Stimulated activated CD4-positive, alpha-beta T cell treated with anti-CD3 and anti-CD28 coated beads, Interleukin-4, amount 100 ng/mL, for 48 hours (primary cell): ENCODE measurements at places on chromosomes 13 and 19.

- no peak for DNase-seq
Observed at GRCh38 chr13:66265371-66265770, 964.8 kb downstream of the PCDH9 start.

DNA sequence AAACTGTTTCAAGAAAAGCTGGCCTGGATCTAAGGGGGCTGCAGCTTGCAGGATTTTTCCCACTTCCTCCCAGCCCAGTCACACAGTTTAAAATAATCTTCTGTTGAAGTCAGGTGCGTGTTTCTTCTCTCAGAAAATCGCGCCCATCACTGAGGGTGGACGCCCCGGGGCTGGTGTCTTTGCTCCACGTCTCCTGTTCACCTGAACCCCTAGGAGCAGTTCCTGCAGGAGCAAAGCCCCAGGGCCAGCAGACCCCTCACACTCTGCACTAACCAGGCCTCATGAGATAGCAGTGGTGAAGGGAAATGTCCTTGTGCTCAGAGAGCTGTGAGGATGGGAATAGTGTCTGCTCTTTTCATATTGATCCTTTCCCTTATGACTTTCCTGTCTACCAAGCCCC is 920 bp upstream of the SIGLEC7 start:
- DNase-seq: no peak

DNA sequence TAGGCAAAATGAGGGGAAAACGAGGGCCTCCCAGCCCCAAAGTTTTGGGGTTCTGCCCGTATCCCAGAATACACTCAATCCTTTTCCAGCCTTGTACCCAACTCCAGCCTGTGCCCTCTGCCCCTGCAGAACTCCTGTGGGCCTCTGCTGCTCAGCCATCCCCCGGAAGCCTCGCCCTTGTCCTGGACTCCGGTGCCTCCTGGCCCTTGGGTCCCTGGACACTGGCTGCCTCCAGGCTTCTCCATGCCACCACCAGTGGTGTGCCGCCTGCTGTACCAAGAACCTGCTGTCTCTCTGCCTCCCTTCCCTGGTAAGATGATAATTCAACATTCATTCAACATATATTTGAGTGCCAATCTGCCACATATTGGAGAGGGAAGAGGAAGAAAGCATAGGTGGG is 3.8 kb downstream of the DMRTC2 start:
- DNase-seq: no peak

GRCh38 chr13:50209631-50210030 is 194.4 kb downstream of the KCNRG start:
- no peak for DNase-seq

DNA sequence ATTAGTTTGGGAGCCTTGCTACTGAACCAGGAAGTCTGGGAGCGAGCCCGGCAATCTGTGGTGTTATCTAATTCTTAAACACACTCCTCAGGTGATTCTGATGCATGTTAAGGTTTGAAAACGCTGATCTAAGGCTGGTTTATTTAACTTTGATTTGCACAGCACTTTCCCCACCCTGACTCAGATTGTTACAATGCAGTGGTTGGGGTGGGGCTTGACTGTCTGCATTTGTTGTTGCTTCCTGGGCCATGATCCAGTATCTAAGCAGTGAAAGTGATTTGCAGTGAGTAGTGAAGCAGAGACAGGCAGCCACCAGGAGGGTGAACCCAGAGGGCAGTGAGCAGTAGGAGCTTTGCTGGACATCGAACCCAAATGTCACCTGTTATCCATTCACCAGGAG is 81.6 kb upstream of the ARGLU1 start:
- DNase-seq: no peak

DNA sequence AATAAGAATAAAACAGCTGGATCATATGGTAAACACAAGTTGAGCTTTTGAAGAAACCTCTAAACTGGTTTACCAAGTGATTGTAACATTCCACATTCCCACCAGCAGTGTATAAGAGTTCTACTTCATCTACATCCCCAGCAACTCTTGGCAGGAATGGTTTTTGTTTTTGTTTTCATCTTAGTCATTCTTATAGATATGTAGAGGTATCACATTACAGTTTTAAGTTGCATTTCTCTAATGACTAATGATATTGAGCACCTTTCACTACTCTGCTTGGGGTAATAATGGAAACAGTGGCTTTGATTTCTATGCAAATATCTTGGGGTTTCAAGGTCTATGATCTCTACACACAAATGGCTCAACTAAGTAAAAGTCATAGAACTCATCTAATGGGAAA is 614.5 kb downstream of the TBC1D4 start:
- DNase-seq: no peak

DNA sequence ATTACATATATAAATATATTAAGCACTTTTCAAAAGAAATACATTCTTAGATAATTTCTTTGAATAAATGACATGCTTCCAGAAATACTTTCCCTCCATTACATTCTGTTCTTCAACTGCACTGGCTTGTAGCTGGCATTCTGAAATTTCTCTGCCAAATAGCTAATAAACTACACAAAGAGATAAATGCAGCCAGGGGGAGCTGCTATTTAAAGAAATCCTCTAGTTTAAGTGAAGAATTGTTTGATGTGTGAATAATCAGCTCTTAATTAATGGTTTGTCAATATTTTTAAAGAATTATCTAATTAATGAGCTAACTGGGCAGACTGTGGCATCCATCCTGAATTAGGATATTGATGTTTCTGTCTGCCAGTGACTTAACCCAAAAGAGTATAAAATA is 30.7 kb downstream of the SLC7A1 start:
- no peak for DNase-seq

- no peak for DNase-seq
Observed at GRCh38 chr19:48631225-48631624, 6.0 kb downstream of the DBP start.

DNA sequence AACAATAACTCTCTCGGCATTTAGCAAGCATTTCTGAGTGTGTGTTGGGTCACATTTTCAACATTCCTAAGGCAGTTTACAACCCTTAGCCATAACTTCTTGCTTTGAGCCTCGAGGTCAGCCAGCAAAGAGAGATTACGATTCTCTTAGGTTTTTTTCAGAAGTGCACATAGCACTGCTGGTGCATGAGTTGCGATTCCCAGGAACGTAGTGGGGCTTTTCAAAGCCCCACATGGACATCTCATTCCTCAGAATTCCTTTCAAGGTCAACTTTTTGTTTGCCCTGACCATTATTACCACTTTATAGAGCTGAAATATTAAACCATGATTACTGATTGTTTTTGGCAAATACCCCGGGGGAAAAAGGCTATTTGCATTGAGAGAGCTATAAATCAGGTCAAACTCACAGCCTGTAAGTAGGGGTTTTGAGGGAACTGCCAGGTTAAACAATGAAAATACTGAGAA is 705.3 kb downstream of the GPC5 start:
- DNase-seq: no peak

DNA sequence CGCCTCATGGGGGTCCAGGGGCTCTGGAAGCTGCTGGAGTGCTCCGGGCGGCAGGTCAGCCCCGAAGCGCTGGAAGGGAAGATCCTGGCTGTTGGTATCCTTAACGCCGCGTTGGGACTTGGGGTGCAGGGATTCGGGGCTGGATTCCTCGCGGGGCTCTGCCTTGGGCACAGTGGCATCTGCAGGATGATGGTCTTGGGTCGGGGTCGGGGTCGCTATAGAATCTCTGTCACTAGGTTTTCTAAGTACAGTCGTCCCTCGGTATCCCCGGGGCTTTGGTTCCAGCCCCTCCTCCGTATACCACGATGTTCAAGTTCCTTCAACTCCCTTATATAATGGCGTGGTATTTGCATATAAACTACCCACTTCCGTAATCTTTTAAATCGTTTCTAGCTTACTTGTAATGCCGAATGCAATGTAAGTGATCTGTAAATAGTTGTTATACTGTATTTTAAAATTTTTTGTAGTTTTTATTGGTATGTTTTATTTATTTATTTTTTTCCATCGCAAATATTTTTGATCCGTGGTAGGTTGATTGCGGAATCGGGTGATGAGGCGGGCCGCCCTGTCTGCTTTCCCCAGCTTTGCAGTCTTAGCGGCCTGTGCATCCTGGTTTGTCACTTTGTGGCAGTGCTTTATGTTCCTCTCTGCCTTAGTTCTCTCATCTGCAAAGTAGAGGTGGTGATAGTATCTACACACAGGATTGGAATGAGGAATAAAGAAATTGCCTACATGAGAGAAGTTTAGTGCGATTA is 606 bp downstream of the ERCC5 start:
- DNase-seq: peak; percentile 28

DNA sequence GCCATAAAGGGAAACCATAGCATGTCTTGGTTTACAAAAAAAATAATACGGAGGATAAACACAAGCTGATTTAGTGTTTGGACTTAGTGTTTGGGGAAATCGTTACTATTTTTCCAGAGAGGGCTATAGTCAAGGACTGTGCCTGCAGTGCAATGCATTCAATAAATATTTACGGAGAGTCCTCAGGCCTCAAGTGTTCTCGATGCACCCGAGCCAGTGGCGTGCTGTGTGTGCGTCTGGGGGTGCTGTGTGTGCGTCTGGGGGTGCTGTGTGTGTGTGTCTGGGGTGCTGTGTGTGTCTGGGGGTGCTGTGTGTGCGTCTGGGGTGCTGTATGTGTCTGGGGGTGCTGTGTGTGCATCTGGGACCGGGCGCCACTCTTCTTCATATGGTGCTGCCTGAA is 71.7 kb upstream of the GTF3A start:
- no peak for DNase-seq

DNA sequence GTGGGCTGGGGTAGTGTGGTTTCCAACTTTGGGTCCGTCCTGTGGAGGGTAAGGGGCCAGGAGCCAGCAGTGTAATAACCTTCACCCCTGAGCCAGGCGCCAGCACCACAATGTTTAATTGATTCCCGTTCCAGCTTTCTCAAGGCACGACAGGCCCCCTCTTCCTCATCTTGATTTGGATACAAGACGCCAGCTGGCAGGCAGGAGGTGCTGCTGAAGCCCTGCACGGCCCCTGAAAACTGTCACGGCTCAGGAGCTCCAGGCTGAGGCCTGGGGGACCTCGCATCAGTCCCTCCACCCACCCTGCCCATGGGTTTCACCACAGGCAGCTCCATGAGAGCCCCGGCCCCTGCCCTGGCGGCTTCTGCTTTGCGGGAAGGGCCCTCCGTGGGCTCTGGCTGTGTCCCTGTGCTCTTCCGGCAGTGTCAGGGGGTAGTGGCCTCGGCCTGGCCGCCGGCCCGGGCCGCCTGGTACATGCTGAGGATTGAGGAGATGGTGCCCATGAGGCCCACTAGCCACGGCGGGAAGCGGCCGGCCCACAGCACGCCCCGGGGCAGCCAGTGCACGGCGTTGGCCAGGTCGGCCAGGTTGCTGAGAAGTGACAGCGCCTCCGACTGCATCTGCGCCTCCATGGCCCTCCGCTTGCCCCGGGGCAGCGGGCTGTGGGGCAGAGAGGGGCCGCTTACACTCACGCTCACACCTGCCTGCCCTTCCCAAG is 11.9 kb downstream of the PEX11G start:
- DNase-seq: no peak

- no peak for DNase-seq
Observed at GRCh38 chr13:23144431-23144830, 36.3 kb upstream of the SGCG start.

DNA sequence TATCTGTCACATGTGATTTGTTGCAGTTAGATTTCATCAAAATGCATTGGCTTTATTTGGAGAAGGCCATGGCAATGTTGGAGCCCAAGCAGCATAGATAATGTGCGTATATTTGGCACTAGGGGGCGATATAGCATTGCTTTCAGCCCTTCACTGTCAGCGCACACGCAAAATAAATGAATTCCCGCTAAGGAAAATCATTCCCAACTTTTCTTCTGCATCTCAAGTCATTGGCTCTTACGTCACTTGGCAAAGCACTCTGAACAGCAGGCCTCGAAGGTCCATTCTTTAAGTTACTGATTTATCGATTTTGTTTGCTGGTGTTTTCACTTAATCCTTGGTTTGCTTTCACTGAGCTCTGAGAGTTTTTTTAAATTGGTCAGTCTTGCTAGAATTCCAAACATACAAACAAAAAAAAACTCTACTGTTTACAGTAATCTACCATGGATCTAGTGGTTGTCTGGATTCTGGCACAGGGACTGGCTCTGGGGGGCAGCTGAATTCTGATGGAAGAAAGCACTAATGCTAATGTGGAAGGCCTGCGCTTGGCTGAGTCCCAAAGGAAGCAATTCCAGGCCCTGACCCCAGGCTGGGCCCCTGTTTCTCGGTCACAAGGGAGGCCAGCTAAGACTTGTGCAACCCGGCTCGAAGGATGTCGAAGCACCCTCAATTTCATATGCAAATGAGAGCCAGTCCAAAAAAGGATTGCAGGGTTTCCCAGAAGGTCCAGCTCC is 97.7 kb upstream of the IPO5 start:
- DNase-seq: no peak

GRCh38 chr13:49346460-49346859 is 97.4 kb downstream of the CAB39L start:
- no peak for DNase-seq

GRCh38 chr13:114032126-114032799 is 58.4 kb upstream of the C13orf46 start:
- DNase-seq: no peak

- DNase-seq: peak; percentile 28
Observed at GRCh38 chr13:97344265-97345175, 89.4 kb upstream of the RAP2A start.

DNA sequence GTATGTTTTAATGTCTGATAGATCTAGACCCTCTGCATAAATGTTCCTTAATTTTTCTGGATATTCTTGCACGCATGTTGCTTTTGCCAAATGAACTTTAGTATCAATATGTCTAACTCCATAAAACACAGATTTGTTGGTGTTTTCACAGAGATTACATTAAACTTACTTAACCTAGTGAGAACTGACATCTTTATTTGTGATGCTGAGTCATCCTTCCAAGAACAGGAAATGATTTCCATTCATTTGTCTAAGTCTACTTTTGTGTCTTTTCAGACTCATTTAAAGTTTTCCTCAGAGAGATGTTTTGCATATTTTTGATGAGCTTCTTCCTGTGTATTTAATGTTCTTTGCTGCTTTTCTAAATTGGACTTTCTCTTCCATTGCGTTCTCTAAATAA is 184.0 kb downstream of the SLC7A1 start:
- no peak for DNase-seq

- DNase-seq: no peak
Observed at GRCh38 chr19:51200071-51200666, 24.7 kb upstream of the CD33 start.

- no peak for DNase-seq
Observed at GRCh38 chr13:113428469-113428865, 24.8 kb downstream of the ADPRHL1 start.

DNA sequence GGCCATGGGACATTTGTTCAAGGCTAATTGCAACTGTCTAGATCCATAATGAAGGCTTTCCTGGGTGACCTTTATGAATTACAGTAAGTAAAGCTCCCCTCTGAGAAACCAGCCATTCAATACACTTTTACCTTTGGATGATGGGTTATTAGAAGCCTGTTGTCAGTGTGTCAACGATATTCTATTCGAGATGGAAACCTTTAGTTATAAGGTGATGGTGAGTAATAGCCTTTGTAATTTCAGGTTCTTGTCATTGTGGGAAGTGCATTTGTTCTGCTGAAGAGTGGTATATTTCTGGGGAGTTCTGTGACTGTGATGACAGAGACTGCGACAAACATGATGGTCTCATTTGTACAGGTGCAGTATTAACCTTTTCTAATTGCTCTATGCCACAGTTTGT is 261.7 kb downstream of the ITGBL1 start:
- DNase-seq: no peak

DNA sequence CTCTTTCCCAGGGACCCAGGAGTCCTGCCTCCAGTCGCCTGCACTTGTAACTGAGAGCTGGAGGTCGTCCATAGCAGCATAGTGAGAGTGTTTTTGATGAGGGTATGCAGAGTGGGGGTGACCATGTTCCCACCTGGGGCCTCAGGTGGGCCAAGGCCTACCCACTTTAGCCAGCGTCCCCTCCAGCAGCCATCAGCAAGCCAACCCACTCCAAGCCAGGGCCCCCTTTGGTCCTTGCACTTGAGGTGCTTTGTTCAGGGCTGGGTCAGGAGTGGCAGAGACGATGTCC is 11.9 kb upstream of the SMG9 start:
- no peak for DNase-seq
